Umbilical cord (tissue), 2 donors: ENCODE measurements at places on chromosomes 12 and 14.

DNA sequence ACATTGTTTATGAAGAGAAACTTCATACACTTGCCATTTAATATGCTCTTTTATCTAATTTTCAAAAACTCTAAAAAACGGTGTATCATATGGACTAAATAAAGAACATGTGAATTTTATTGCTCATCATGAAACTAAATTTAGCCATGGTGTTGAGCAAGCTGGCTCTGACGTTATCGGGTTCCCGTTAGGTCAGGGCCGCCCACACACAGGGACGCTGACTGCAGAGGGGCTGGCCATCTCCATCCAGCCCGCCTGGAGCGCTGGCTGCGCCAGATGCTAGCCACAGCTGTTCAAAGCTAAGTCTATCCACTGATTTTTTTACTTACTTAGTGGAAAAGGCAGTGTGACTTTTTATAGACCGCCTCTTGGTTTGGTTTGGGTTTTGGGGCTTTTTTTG lies 36.5 kb upstream of the DYNC1H1 start:
- no peak for DNase-seq

GRCh38 chr12:68224613-68225285 lies 861 bp downstream of the IL26 start:
- DNase-seq = no peak

GRCh38 chr14:95220663-95221231 lies 63.4 kb upstream of the DICER1 start:
- DNase-seq = peak; percentile 89

DNA sequence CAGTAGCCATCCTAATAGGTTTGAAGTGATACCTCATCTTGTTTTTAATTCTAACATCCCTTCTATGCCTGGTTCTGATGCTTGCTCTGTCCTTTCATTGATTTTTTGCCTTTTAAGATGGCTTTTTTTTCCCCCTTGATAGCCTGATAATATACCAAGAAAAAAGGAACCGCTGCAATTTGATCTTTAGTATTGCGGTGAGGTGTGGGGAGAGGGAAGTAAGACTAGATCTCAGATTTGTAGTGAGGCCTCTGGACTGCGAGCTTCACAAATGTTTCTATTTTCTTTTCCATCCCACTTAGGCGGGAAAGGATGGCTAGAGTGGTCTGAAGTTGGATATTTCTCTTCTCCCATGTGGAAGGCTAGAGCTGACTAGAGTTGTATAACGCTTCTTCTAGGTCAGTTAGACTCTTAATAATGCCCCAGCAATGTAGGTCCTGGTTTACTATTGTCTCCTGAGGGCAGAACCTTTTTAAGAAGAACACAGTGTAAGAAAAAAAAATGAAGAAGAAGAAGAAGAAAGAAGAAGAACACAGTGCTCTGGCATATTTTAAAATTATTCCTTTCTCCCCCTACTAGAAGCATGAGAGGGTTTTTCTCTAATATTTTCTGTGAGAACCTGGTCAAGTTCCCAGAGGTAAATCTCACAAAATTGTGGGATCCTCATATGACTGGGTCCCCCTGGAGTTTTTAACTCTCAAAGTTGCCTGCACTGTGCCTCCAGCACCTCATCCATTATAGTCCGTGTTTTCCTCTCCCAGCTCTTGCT lies 11.9 kb upstream of the KLRB1 start:
- no peak for DNase-seq

GRCh38 chr12:48157018-48157888 lies at the start of gene ASB8:
TSS of gene ASB8 (minus strand) at chr12:48157515. CDS start at chr12:48153496, 4,019 bp downstream.
- peak; percentile 99 for DNase-seq

- DNase-seq = peak; percentile 49
Observed at GRCh38 chr14:100030452-100031153, 34.6 kb upstream of the EVL start.

DNA sequence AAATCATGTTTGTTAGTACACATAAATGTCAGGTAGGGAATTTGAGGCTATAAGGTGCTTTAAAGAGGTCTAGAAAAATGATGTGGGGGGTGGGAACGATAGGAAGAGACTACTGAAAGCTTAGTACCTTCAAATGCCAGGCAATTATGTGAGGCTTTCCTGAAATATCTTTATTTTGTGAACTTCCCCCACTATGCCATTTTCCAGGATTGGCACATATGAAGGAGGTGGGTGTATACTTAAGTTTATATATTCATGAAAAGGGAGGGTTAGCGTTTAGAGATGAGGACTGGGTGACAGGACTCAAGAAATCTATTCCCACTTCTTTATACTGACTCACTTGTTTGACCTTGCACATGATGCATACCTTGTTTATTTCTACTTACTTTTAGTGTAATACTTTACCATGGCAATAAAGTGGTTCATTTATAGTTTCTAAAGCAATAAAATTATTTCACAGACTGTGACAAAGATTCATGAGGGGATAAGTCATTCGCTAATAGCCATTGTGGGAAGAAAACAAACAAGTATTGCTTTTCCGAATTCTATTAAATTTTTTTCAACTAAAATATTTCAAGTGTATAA lies 77.1 kb downstream of the PLEKHA5 start:
- no peak for DNase-seq

DNA sequence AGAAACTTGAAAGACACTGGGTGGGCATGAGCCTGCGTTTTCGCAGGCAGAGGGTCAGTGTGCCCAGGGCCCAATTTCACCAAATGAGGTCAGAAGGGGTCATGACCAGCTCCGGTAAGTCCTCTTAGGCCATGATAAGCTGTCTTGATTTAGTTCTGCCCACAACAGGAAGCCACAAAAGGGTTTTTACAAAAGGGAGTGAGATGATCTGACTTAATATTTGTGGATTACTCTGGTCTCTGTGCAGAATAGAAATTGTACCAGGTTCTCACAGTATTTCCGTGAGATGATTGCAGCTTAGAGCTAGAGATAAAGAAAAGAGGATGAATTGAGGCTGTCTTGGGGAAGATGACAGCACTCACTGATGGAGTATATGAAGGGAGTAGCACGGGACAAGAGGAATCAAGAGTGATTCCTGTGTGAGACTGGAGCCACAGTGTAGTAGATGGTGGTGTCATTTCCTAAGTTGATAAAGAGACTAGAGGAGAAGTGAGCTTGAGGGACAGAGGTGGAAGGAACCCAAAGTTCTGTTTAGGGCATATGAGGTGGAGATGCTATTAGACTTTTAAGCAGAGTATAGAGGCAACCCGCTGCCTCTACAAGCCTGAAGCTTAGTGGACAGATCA lies 288.3 kb upstream of the AMIGO2 start:
- DNase-seq = no peak

GRCh38 chr12:64665514-64665913 lies 55.2 kb downstream of the RASSF3 start:
- peak; percentile 43 for DNase-seq

GRCh38 chr12:59627582-59627981 lies 31.8 kb downstream of the SLC16A7 start:
- DNase-seq = no peak

DNA sequence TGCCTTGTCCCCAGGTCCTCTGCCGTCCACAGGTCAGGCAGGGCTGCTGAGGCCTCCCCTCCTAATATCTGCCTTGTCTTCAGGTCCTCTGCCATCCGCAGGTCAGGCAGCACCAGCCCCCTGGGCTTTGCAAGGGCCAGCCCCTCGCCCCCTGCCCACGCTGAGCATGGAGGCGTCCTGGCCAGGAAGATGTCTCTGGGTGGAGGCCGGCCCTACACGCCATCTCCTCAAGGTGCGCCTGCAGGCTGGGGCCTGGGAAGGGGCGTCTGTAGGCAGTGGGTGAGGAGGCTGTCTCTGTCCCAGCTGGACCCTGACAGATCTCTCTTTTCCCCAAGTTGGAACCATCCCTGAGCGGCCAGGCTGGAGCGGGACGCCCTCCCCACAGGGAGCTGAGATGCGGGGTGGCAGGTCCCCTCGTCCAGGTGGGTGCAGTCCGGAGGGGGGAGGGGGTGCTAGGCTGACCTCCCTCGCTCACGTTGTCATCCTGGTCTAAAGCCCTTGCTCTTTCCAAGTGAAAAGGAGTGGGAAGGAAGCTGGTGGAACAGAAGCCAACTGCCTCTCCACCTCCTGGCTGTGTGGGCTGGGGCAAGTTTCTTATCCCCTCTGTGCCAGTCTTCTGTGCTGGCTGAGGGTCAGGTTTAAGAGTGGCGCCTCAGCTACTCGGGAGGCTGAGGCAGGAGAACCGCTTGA lies 13.9 kb upstream of the PUS1 start:
- DNase-seq = no peak

DNA sequence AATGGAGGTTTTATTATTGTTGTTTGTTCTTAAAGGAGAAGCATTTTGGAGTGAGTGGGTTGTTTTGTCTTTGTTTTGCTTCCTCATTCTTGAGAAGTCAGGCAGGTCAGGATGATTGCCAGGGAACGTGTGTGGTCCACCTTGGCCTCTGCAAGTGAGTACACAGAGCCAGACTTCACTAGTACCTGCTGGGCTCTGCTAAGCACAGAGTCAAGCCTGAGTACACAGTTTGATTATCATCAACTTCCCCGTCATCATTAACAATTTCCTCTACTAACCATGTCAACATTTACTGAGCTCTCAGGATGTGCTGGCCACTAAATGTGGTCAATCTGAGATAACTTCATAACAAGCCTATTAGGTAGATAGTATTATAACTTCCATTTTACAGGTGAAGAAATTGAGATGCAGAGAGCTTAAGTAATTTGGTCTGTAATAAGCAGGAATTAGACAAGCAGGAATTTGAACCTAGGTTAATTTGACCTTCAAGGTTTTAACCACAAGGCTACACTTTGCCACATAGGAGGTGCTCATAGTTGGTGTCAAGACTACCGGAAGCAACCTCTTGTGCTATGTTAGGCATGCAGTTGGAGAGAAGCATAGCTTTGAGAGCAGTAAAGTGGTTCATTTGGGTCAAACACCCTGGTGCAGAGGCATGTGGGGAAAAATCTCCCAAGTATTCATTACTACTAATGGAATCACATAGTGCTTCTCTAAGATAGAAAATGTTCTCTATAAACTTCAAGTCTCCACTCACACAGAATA lies 178.3 kb downstream of the NUAK1 start:
- DNase-seq = no peak

- peak; percentile 83 for DNase-seq
Observed at GRCh38 chr14:96100161-96101064, 61.3 kb downstream of the C14orf132 start.

- no peak for DNase-seq
Observed at GRCh38 chr12:10214895-10215267, 2.2 kb downstream of the GABARAPL1 start.

GRCh38 chr12:91793676-91794075 lies 352.0 kb downstream of the BTG1 start:
- DNase-seq = no peak

DNA sequence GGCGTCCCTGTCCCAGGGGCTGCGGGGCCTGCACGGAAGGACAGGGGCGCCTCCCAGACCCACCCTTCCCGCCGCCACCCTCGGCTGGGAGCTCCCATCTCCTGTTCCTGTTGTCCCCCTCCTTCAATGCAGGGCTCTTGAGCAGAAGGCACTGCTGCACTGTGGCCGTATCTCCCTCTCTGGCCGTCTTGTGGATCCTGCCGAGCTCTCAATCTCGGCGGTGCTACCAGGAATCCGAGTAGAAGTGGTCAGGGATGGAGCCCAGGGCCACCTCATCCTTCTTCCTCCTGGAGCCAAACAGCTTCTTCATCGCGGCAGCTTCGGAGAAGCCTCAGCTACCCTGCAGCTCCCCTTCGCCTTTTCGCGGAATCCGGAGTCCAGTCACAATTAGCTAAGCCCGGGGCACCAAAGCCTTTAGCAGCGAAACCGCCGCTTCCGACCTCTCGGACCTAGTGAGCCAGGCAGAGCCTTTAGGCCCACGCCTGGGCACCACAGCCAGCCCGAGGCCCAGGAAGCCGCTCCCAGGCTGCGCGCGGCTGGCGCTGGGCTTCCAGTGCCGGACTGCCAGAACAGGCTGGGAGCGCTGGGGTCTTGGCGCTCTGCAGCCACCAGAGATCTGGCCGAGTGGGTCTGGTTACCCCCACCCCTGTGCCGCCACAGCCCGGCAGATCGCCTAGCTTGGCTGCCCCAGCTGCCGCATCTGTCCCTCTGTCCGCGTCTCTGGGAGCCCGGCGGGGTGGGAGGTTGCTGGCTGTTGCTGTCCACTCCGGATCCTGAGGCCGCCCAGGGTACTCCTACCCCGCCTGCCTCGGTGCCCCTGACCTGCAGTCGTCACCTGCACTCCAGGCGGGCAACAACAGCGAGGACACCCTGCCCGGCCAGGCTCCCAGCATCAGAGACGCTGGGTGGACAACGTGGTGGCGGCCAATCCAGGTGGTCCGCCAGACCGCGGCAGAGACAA lies 69.1 kb downstream of the ASCL4 start:
- peak; percentile 7 for DNase-seq

DNA sequence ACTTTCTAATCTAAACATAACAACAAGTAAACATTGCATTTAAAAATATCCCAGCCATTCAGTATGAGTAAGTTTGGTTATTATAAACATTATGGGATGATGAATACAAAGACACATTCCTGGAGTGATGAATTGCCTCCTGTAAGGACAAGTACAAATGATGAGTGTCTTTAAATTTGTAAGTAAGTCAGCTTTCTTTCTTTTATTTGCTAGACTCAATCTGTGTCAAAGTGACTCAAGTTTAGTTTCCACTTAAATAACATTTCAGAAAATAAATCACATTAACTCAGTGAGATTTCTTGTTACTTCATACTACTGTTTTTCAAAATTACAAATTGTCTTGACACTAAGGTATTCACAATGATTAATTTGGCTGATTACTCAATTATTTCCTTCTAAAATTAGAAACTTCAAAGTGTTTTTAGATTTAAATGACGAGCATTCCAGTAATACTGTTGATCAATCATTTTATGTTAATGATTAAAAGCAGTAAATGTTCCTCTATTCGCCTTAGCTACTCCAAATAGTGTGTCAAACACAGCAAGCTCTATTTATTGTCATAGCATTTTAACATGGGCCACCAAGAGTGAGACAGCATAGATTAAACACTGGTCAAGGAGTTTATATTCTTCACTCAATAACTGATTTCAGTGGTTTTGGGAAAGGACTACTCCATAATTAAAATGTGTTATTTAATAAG lies 658.0 kb upstream of the MDGA2 start:
- DNase-seq = no peak

- no peak for DNase-seq
Observed at GRCh38 chr14:96729889-96730288, 67.3 kb upstream of the VRK1 start.

DNA sequence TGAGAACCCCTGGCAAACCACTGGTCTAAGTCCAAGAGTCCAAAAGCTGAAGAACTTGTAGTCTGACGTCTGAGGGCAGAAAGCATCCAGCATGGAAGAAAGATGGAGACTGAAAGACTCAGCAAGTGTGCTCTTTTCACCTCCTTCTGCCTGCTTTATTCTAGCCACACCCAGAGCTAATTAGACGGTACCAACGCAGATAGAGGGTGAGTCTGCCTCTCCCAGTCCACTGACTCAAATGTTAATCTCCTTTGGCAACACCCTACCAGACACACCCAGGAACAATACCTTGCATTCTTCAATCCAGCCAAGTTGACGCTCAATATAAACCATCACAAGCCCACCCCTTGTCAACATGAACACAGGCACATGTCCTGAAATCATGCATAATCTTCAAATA lies 155.1 kb downstream of the CCDC59 start:
- no peak for DNase-seq

GRCh38 chr12:12899530-12900380 lies 8.4 kb downstream of the GPRC5A start:
- peak; percentile 89 for DNase-seq
